ENCODE measurements at places on chromosomes 5 and 9. TPM values are rescaled to one million over a fixed set of nuclear protein-coding genes. Genes with fewer than 3 reads are reported as not detected.

The PCDHGB3 gene
- polyA plus RNA-seq = not detected

The RBM18 gene
- 40.8 TPM for polyA plus RNA-seq

The RAI14 gene
- polyA plus RNA-seq = 6.0 TPM

The PRSS3 gene
- not detected for polyA plus RNA-seq

The CCL28 gene
- not detected for polyA plus RNA-seq

The ANKRD18A gene
- not detected for polyA plus RNA-seq

The CDH9 gene
- 1.7 TPM for polyA plus RNA-seq

The HK3 gene
- 7.8 TPM for polyA plus RNA-seq

The FOXI1 gene
- not detected for polyA plus RNA-seq

The SH3GL2 gene
- polyA plus RNA-seq = 13.5 TPM

The FAXDC2 gene
- 0.12 TPM for polyA plus RNA-seq

The ADAM19 gene
- 9.9 TPM for polyA plus RNA-seq

The PFDN1 gene
- 159 TPM for polyA plus RNA-seq

The DRD1 gene
- polyA plus RNA-seq = 0.72 TPM

The TAF11L5 gene
- polyA plus RNA-seq = not detected

The SPRY4 gene
- 0.12 TPM for polyA plus RNA-seq

The RCL1 gene
- 7.5 TPM for polyA plus RNA-seq

The ADRB2 gene
- not detected for polyA plus RNA-seq

The SGCD gene
- polyA plus RNA-seq = 2.5 TPM

The IL9 gene
- not detected for polyA plus RNA-seq

The PTGES gene
- 1.2 TPM for polyA plus RNA-seq

The PCDHGA7 gene
- polyA plus RNA-seq = not detected
